Brain (organoid and tissue), 16 donors: ENCODE measurements at places on chromosomes 1 and 21.

DNA sequence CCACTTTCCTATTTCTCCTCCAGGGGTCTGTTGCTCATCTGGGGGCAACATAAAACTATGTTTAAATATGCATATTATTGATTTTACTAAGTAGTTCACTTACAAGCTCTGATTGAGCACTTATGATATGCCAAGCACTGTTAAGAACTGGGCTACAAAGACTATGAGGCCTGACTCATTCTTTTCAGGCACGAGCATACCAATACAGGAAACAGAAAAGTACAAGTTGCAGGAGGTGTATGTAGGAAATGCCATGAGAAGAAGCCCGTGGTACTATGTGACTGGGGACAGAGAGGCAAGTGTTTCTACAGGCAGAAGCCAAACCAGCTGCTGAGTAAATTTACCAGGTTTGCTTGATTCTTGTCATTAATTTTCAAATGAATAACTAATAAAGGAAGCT lies 120.4 kb upstream of the PTGFR start:
- DNase-seq: no peak

DNA sequence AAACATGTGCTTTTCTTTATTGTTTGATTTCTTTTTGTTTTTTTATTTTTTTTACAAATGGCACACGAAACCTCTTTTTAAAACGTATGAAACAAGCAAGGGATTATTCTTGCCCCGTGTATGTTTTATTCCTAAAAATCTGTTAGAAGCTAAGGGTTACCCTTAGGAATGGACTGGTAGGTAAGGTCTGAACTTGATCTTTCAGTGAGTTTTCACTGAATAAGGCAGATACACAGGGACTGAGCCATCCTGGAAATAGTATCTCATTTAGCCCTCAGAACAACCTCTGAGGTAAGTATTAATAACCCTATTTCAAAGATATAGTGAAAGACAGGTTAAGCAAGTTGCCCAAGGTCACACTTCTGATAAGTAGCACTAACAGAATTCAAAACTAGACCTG lies 6.0 kb downstream of the CD53 start:
- DNase-seq: no peak

DNA sequence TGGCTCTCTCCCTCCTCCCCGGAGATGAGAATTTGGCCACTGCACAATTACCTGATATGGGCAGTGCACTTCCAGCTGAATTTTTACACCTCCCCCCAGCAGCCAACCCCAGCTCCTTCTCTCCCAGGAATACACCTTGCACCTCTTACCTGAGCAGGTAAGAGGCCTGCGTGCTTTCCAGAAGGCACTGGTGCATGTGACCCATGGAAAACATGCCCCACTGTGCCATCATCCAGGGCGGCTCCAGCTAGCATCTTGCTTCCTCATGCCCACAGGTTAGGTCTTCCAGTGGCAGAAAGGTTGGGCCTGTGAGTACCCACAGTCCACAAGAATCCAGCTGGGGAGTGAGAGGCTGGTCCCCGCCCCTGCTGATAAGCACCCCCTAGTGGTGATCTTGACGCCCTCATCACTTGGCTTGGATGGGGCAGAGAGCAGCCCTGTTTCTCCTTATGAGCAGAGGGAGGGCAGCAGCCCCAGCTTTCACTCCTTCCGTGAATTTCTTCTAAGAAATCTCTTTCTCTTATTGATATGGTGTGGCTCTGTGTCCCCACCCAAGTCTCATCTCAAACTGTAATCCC lies 57.8 kb downstream of the EDARADD start:
- DNase-seq: no peak

GRCh38 chr1:44366371-44366975 lies 11.4 kb upstream of the ERI3 start:
- no peak for DNase-seq

GRCh38 chr1:22508329-22508728 lies 55.0 kb upstream of the EPHA8 start:
- no peak for DNase-seq

- DNase-seq: no peak
Measured at GRCh38 chr1:66767626-66768025, 15.4 kb downstream of the DYNLT5 start.

DNA sequence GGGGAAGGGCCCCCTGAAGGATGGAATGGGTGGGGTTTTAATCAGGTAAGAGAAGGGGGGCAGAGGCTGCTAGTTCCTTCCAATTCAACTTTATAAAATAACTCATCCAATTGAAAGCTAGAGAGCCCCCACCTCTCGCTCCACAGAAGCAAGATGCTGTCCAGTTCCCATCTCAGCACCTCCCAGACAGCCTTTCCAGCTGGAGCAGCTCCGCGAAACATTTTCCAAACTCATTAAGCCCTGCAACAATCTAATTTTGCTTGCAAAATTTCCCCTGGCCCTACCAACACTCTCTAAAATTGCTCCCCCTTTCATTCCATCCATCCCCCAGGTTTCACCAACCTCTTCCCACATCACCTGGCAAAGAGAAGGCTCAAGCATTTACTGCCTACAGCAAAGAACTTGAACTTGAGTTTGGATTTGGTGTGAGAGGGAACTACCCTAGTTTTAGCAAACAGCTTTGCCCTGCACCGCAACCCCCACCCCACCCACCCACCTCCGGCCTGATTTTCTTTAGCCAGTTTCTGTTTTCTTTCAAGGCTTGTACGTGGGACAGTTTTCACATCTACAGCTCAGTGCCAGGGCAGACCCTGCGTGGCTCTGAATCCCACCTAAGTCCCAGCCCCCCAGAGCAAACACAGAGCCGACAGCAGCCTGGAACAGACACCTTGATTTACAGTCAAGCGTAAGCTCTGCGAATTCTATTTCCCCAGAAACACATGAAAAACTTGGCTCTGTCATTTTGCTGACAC lies 46.7 kb downstream of the SYF2 start:
- no peak for DNase-seq

GRCh38 chr21:42193131-42193671 lies 25.7 kb upstream of the ABCG1 start:
- DNase-seq: no peak

DNA sequence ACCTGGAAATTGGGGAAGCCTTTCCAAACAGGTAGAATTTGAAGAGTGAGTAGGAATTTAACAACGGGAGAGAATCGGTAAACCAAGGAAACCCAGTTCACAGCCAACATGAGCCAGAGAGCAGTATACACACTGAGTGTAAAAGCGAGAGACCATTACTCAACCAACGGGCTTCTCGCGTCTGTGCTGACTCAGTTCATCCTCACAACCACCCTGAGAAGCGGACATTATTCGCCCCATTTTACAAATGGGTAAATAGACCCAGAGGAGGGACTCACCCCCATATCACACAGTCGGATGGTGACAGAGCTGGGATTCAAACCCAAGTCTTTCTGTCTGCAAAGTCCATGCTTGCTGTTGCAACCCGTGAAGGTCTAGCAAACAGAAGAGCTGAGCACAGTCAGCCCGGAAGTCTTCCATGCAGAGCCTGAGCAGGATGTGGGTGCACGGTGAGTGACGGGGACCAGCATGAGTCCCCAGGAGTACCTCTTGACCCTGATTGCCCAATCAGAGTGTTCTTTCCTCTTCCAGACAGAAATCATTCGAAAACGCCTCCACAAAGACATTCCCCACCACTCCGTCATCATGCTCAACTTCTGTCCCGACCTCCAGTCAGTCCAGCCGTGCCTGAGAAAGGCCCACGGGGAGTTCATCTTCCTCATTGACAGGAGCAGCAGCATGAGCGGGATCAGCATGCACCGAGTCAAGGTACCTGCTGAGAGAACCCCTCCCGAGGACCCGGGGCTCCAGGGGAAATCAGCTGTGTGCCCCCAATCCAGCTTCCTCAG lies 32.3 kb downstream of the VWA5B1 start:
- no peak for DNase-seq

- no peak for DNase-seq
Measured at GRCh38 chr1:226739696-226740065, 599 bp upstream of the ITPKB start.

- peak; percentile 96 for DNase-seq
Measured at GRCh38 chr1:6393400-6394187, at the start of gene ACOT7. TSS of gene ACOT7 (minus strand) at chr1:6393767. CDS start at chr1:6393399, 368 bp downstream.

- DNase-seq: no peak
Measured at GRCh38 chr1:155015527-155016230, 13.1 kb downstream of the ZBTB7B start.

GRCh38 chr1:234918961-234919761 lies 209.5 kb downstream of the TOMM20 start:
- DNase-seq: no peak

DNA sequence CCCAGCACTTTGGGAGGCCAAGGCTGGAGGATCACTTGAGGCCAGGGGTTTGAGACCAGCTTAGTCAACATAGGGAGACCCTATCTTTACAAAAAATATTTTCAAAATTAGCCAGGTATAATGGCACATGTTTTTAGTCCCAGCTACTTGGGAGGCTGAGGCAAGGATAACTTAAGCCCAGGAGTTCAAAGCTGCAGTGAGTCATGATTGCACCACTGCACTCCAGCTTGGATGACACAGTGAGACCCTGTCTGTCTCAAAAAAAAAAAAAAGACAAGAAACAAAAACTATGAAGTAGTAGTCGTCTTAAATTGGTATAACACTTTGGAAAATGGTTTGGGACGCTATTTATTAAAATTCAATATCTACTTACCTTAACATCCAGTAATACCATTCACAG lies 7.7 kb downstream of the AIM2 start:
- DNase-seq: no peak

GRCh38 chr1:51699391-51699790 lies 82.5 kb downstream of the OSBPL9 start:
- DNase-seq: no peak
